ENCODE measurements at places on chromosomes 5 and 9.

DNA sequence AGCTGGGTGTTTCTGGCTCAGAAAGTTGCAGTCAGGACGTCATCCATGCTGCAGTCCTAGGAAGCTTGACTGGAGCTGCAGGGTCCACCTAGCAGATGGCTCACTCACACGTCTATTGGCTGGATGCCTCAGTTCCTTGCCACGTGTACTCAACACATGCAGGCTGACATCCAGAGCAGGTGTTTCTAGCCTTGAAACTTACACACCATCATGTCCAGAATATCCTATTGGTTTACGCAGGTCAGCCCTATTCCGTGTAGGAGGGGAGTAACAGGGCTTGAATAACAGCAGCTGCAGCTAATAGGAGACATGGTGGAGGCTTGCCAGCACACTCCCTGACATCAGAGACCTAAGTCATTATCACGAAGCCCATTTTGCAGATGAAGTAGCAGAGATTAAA lies 473.5 kb downstream of the ACTL7B start:
- DNase-seq: no peak

- no peak for DNase-seq
These were observed 107.2 kb downstream of the RASGRF2 start for GRCh38 chr5:81067406-81067805.

GRCh38 chr5:64594601-64595000 lies 88.8 kb downstream of the RGS7BP start:
- DNase-seq: no peak

- DNase-seq: no peak
These were observed 1.3 kb upstream of the CARD19 start for GRCh38 chr9:93094658-93095204.

- no peak for DNase-seq
These were observed 72.9 kb upstream of the ALDH1B1 start for GRCh38 chr9:38319496-38320173.

DNA sequence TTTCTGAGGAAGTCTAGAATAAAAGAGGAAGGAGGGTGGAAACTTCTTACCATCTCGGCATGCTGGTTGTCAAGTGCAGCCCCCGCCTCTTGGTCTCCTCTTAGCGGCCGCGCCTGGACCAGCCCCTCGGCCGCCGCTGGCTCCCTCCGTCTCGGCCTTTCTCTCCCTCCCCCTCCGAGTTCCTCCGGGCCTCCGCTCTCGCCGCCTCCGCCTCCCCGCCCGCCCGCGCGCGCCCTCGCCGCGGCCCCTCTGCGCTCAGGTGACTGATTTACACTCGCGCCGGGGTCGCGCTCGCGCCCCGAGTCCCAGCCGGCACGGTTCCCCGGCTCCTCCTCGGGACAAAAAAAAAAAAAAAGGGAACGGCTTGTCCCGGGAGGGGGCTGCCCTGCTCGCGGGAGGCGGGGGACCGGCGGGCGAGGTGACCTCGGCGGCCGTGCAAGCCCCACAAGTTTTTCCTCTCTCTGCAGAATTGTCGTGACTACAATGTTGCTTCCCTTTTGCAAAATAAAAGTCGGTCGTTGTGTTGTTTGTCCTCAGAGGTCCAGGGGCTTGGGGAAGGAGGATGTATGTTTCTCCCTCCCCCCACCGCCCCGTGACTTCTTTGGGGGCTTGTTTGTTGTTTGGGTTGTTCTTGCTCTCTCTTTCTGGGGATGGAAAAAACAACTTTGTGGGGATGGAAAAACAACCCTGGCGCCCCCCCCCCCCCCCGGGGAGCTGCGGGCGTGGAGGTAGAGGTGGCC lies at the start of gene BNC2:
Gene BNC2, minus strand, starts transcription at position 75 of the 740 bp plus-strand sequence. Its CDS starts 22 bp downstream, at position 53.
- no peak for DNase-seq
